ENCODE measurements at places on chromosomes 13 and 19. TPM values are rescaled to one million over a fixed set of nuclear protein-coding genes. Genes with fewer than 3 reads are reported as not detected.

GRCh38 chr13:86960876-86961275 is 710.3 kb upstream of the SLITRK5 start:
- no peak for DNase-seq

The TINCR gene
- total RNA-seq, result 0.06 TPM

DNA sequence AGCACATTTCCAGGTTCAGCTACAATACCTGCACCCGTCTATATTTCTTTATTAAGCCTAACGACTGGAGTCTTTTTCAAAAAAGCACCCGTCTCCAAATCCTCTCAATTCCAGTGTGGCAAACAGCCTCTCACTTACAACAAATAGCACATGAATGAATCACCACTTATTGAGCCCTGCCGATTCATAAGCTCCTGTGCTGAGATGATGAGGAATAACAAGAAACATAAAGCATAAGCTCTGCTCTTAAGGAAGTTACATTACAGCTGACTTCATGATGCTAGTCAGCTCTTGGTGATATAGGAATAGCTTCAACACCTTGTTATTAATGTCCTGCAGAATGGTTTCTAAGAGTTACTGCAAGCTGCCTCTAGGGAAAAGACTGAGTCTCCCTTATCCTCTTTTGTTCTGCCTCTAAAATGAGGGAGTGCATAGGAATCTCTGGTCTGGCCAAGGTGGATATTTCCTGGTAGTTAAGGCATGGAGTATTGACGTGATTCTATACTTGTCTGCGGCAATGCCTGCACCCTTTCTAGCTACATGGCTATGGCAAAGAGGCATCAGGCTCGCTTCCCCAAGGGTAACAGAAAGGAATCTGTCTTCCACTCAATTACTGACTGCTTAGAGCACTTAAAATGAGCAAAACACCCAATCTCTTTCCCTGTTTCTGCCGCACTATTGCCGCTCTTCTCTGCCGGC is 195.7 kb downstream of the KLF12 start:
- no peak for DNase-seq

The MCEMP1 gene
- total RNA-seq, result 0.17 TPM

GRCh38 chr19:3509566-3509989 is 3.5 kb downstream of the FZR1 start:
- no peak for DNase-seq

- DNase-seq, result no peak
These were observed 1.9 kb upstream of the SIGLEC5 start for GRCh38 chr19:51632126-51632525.

The CEACAM4 gene
- 0.33 TPM for total RNA-seq

GRCh38 chr13:71448080-71448630 is 418.8 kb downstream of the DACH1 start:
- no peak for DNase-seq

- DNase-seq, result peak; percentile 81
These were observed 2.7 kb upstream of the MIDN start for GRCh38 chr19:1245494-1246264.

The OR10H2 gene
- total RNA-seq, result not detected

The SYNGR4 gene
- not detected for total RNA-seq

- no peak for DNase-seq
These were observed 772.0 kb downstream of the DIAPH3 start for GRCh38 chr13:59391696-59392095.

DNA sequence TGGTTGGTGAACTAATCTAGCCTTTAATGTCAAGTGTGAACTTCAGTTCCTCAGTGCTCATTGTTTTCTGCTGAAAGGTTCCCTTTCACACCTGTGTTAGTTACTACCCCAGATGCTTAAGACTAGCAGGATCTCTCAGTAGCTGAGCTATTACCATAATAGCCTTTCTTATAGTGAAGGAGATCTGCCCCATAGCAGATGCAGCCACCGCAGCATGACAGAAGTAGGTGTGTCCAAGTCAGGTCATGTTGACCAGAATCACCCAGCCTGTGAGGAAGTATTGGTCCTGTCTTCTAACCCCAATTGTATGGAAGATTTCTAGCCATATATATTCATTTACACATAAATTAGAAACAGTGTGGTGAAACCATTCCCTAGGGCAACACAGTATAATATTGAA is 37.3 kb downstream of the ZAR1L start:
- DNase-seq, result no peak

GRCh38 chr13:60158321-60158801 is 5.4 kb downstream of the DIAPH3 start:
- DNase-seq, result no peak

DNA sequence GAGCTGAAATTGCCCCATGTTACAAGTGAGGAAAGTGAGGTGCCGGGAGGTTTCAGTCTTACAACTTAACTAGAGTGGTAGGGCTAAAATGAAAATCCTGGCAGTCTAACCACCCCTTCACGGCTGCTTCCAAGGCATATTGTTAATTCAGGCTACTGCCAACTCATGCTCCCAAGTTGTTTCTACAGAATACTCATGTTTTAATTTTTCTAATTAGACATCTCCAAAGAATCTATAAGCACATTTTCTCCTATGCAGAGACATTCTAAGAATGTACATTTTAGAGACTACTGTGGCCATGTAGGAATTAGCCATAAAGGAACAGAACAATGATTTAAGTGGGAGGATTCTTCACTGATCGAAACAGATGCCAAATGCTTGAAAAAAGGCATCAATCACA is 7.0 kb upstream of the TSC22D1 start:
- DNase-seq, result no peak

The ERICH4 gene
- total RNA-seq, result not detected

DNA sequence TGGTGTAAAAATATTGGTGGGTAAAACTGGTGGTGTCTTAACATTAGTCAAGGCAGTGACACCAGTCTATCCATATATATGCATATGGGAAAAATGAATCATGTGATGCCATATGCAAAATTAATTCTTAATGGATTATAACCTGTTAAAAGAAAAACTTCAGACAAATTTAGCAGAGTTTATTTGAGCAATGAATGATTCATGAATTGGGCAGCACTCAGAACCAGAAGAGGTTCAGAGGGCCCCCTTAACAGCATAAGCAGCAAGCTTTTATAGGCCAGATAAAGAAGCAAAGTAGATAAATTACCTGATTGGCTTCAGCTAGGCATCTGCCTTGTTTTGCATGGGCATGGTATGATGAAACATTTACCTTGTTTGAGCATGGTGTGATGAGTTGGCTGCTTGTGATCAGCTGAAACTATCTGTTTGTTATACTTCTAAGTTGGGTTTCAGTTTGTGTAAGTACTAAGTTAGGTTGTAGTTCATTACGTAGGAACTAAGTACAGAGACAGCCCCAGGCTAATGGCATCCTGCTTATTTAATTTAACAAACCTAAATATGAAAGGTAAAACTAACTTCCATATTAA is 66.6 kb downstream of the DNAJC15 start:
- DNase-seq, result no peak

- DNase-seq, result no peak
These were observed 9.7 kb downstream of the EFNA2 start for GRCh38 chr19:1295169-1296012.
